Inflammatory macrophage treated with lipopolysaccharide for 1 hour (primary cell): ENCODE measurements at places on chromosomes 4 and X.

- DNase-seq, result no peak
These were observed 631 bp downstream of the EVC start for GRCh38 chr4:5711479-5712184.

DNA sequence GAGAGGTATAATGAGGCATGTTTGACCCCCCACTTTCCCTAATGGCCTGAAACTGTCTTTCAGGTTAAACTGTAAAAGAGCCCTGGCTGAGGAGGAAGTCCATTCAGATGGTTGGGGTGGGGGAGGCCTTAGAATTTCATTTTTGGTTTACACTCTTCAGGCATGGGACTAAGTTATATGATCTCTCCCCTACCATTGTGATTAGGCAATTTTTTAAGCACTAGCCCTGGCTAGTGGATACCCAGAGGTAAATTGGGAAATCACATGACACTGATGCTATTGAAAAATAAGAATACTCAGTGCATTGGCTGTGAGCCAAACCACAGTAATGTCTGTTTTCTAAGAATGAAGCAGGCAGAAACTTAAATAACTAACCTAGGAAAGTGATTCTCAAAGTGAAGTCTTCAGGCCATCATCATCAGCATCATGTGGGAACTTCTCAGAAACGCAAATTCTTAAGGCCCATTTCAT lies 149.7 kb downstream of the RRAGB start:
- no peak for DNase-seq

- DNase-seq, result peak; percentile 35
These were observed 70.6 kb downstream of the ARSJ start for GRCh38 chr4:113908829-113909228.

DNA sequence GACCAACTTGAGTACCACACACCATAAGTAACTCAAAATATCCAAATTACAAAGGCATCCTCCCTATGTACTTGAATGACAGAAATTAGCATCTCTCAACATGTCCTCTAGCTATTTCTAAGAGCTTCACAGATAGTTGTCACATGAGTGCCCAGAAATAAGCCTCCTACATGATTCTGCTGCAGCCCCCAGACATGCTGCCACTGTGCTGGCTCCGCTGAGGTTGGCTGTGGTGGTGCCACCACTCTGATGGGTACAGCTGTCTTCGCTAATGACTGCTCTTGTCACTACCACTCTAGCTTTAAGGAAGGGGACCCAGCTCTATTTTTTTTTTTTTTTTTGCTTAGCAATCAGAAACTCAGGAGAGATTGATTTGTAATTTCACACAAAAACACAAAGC lies 256.0 kb downstream of the GRXCR1 start:
- DNase-seq, result no peak

- DNase-seq, result peak; percentile 28
These were observed at the start of gene ARX for GRCh38 chrX:25015486-25016360. TSS of gene ARX (minus strand) at chrX:25015965. CDS start at chrX:25015737, 228 bp downstream.

- no peak for DNase-seq
These were observed 36.4 kb upstream of the MAN2B2 start for GRCh38 chr4:6538575-6538974.

- no peak for DNase-seq
These were observed 55.0 kb downstream of the BEX3 start for GRCh38 chrX:103431316-103431715.
